ENCODE measurements at places on chromosomes 5 and 9.
A peak's percentile ranks its signal among the peaks of the same experiment; 100 is the strongest.

DNA sequence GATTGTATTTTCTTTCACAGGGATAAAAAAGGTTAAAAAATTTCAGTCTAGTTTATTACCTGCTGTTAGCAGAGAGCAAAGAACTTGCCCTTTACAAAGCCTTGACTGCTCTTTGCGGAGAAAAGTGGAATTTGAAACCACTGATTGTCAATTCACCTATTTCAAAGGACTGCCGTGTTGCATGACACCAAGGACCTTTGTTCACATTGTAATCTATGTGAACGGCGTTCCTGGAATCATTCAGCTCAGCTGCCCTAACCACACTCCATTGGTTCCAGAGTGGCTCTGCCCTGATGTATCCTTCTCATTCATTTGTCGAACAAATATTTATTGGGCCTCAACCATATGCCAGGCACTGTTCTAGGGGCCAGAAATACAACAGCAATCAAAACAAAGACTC lies 377.5 kb upstream of the RFX3 start:
- no peak for DNase-seq

- no peak for DNase-seq
Observed at GRCh38 chr9:31355159-31355882, 1029.1 kb upstream of the ACO1 start.

DNA sequence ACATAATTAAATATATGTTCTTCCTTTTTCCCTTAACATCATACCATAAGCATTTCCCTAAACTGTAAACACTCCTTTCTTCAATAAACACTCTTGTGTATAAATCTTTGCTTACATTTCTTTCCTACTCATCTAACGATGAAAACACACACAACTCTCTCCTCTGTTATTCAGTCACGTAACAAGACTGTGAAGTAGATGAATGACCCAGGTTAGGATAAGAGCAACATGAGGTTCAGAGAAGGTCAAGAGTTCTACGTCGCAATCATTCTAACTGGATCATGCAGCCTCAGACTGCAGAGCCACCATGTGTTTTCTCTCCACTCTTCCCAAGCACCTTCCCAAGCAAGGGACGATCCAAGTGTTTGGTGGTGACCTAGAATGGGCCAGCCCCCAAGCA lies 70.5 kb upstream of the SPTLC1 start:
- no peak for DNase-seq

GRCh38 chr5:463301-463700 lies 20.3 kb downstream of the EXOC3 start:
- no peak for DNase-seq

GRCh38 chr5:177510567-177511053 lies 984 bp upstream of the DOK3 start:
- DNase-seq = no peak

DNA sequence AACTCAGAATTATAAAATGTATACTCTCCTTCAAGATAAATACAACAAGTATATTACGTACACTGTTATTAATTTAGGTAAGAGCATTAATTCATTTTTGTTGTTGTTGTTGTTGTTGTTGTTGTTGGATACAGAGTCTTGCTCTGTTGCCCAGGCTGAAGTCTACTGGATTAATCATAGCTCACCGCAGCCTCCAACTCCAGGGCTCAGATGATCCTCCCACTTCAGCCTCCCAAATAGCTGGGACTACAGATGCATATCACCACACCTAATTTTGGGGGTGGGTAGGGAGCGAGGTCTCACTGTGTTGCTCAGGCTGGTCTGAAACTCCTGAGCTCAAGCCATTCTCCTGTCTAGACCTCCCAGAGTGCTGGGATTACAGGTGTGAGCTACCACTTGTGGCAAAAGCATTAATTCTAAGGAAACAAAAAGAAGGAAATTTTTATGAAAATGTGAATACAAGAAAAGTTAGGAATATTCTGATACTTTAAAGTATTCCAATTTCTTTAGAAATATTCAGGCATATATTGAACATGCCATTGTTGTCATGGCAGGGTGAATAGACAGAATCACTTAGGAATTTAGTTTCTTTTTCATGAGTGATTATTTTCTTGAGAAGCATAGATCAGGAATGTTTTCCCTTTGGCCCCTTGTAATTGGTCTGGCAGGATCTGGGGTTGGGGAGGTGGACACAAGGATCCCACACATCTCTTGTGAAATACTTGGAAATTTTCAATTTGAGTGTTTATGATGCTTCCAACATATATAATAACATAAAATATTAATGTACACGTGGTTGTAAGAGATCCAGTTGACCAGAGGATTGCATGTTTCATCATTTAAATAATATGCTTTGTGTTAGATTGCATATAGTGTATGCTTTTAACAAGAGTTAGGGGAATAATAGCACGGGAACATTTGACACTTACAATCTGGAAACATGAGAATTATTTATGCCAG lies 263.6 kb downstream of the FANCC start:
- no peak for DNase-seq

DNA sequence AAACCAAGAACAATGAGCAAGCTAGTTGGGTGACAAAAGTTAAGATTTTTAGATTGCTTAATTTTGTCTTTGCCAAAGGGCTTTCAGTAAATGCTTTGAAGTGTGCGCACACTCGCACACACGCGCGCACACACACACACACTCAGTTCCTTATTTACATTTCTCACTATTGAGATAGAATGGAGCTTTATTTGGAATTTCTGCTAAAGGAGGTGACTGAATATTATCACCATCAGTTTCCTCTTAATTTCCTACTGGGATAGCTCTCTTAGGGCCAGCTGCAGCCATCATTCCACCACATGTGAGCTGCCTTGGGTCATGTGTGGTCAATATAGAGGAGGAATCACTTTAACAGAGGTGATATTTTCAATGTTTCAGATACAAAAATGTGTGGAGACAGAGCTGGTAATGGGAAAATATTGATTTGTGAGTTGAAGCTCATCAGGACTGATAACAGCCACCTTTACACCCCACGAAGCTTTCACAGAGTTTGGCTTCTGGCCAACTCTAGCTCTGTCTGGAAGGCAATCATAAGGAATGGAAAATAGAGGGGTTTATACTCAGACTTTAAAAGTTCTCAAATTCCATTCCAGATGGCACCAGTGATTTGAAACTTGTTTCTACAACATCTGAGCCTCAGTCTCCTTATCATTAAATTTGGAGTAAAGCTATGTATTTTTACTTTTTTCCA lies 99.9 kb downstream of the MACIR start:
- no peak for DNase-seq

- DNase-seq = peak; percentile 27
Observed at GRCh38 chr9:13110766-13111417, 168.6 kb downstream of the MPDZ start.
